Occipital lobe (tissue), 3 donors: ENCODE measurements at places on chromosomes 11 and 22.

DNA sequence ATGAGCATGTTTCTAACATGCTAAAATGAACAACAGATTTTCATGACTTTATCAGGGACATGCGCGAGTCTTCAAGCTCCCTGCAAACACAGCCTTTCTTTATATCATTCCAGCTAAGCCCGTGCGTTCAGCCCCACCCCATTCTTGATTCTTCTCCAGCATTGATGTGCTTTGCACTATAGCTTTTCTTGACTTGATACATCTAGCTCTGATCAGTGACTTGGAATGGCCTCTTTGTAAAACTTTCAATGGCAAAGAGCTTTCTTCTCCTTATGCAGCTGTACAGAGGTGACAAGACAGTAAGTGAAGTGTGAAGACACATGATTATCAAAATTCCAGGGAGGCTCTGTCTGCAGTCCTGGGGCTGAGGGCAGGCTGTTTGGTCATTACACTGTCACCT lies 561.0 kb downstream of the OPCML start:
- no peak for DNase-seq

DNA sequence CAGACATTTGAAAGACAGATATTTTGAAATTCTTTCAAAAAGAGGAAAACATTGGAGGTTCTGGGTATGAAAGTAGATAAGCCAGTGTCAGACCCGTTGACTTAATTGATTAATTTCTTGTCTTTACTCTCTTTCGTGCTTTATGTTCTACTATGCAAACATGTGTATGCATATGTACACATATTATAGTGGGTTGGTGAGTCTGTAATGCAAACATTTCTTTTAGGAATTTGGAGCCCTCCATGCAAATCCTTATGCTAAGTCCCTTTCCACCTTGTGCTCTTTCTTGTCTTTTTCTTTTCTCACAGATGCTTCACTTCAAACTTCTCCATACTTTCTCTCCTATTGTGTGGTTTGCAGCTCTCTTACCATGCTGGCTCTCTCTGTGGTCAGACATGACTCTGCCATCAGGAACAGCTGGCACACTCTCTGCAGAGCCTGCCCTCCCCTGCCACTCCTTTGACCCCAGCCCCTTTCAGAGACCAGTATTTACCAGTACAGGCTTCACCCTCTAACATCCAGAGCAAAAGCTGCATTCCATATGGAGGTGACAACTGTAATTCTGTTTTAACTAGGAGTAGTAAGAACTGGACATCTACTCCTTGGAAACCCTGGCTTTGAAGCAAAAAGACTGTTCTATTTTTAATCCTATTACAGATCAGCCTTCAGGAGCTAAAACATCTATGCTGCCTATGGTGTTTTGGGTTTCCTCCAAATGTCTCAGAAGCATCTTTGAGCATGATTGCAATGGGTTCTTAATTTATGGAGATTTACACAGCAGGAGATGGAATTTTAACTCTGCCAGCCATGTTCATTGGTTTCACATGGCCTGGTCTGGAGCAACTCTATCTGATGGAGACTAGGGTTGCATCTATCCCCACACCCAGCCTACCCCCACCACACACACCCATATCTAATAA lies 386.9 kb upstream of the FAT3 start:
- DNase-seq, result no peak

DNA sequence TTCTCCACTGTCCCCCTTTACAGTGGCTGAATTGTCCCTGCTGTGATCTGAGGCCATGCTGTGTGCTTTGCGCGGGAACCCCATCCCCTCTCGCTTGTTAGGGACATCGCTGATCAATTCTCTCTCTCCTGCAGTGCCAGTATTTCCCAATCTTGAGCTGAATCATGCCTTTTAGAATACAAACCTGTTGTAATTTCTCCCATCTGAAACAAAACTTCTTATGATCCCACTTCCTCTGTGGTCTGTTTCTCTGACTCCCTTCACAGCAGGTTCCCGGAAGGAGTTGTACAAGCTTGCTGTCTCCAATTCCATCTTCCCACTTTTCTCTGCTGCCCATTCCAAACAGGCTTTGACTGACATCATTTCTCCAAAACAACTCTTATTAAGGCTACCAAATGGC lies 16.8 kb downstream of the ADAMTS15 start:
- DNase-seq, result no peak

- no peak for DNase-seq
Observed at GRCh38 chr11:3189196-3189843, 24.2 kb upstream of the OSBPL5 start.

GRCh38 chr22:23544852-23545251 lies 35.2 kb downstream of the IGLL1 start:
- no peak for DNase-seq

GRCh38 chr22:45731041-45731797 lies 59.6 kb downstream of the ATXN10 start:
- DNase-seq, result no peak

DNA sequence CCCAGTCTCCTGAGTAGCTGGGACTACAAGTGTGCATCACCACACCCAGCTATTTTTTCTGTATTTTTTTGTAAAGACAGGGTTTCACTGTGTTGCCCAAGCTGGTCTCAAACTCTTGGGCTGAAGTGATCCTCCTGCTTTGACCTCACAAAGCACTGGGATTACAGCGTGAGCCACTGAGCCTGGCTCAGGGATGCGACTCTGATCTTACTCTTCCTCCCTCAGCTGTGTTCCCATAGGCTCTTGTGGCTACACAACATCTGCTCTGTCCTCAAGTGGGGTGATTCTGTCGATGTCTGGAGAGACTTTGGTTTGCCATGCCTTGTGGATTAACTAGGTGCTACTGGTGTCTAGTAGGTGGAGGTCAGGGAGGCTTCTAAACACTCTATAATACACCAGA lies 127.0 kb upstream of the SERPIND1 start:
- no peak for DNase-seq

DNA sequence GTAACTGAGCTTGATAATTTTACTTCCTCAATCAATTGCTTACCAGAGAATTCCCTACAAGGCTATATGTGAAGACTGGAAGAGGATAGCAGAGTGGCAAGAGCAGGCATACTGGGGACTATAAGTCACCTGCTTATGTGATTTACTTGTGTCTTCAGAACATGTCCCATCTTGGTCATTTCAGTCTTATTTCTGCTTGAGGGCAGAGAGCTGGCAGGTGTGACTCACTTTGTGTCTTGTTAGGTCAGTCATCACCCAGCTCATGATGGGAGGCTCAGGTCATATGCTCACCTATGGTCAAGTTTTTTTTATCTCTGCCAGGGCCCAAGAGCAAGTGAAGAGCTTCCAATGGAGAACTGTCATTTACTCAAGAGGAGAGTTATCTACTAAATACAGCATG lies 6.2 kb downstream of the SRSF8 start:
- no peak for DNase-seq

DNA sequence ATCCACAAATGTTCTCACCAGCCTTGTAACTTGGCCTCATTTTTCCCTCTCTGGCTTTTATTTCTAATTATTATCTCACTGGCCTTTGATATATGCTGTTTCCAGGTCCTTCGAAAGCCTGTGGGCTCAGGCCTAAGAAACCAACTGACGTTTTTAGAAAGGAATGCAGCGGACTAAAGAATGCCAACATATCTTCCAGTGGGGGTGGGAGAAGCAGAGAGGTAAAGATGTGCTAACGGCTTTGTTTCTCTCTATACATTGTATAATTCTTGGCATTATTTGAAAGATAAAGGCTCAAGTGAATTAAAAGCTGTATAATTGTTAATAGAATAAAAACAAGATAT lies 28.2 kb downstream of the OR6Q1 start:
- DNase-seq, result no peak
